Aorta (tissue), 5 donors: ENCODE measurements at places on chromosomes 12 and 14. TPM values are rescaled to one million over a fixed set of nuclear protein-coding genes. Genes with fewer than 3 reads are reported as not detected.

SELPLG gene
- total RNA-seq: 13.0 TPM

IFI27 gene
- total RNA-seq: 222 TPM

TMEM52B gene
- 0.13 TPM for total RNA-seq

KRT5 gene
- total RNA-seq: 0.87 TPM
